ENCODE measurements at places on chromosomes 2 and 18.

DNA sequence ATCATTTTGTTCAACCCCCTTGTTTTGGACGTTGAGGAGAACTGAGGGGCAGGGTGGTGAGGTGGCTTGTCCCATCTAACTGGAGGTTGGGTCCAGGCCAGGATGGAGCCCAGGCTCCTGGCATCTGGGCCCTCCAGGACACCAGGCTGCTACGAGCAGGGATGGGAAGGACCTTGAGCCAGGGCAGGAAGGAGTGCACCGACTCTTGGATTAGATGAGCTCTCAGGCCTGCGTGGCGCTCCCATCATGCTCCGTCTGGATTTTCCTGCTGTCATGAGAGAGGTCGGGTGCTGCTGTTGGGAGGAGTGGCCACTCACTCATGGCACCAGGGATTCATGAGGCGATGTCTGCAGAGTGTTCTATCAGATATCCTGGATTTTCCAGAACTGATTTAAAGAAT, 18.3 kb upstream of the ALLC start:
- DNase-seq = no peak

DNA sequence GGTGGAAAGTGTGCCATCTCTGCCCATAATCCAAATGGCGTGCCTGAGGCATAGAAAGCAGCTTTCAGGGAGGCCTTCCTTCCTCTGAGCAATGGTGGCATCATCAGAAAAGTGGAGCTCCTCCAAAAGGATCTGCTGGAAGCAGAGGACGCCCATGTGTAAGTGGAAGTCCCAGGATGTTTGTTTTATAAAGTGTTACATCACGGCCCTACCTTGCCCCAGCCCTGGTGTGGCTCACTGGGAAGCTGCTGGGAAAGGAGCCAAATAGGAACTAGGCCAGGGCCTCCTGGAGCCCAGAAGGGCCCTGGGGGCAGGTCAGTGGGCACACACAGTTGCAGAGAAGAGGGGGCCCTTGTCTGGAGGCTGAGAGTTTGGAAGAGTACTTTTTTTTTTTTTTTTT, 4.2 kb upstream of the ODC1 start:
- DNase-seq = no peak

GRCh38 chr2:58739033-58739432, 497.9 kb upstream of the FANCL start:
- DNase-seq = no peak

DNA sequence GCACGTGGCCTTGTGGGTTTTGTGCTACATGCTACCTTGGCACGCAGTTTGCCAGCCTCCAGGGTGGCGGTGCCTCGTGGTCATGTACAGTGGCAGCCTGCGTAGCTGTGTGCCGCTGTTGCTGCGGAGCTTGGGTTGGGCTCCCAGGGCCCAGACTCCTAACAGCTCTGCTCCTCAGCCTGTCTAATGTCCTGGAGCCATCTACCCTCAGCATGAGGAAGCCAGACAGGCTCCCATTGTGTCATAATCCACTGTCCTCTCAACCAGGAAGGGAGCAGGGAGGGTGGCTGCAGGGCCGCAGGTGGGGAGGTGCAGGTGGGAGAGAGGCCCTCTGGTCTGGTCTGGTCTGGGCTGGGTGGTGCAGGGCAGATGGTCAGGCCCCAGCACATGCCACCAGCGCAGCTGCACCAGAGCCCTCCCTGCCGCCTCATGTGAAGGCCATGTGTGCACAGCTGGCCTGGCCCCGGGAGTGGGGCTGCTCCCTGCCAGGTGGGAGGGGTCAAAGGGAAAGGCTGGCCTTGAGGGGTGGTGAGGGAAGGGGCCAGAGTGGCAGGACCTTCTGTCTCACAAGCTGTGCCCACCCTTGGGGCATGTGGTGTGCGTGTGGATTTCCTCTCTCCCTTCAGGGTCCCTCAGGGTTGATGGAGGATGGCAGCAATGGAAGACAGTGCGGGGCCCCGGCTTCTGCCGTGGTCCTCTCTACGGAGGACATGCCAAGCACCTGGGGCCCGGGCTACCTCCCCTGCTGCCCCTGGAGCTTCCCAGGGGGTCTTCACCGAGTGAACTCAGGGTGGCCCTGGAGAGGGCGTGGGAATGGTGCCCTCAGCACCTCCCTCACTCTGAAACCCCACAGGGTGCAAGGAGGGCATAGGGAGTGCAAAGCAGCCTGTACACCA, 4.8 kb downstream of the ATOH8 start:
- no peak for DNase-seq

DNA sequence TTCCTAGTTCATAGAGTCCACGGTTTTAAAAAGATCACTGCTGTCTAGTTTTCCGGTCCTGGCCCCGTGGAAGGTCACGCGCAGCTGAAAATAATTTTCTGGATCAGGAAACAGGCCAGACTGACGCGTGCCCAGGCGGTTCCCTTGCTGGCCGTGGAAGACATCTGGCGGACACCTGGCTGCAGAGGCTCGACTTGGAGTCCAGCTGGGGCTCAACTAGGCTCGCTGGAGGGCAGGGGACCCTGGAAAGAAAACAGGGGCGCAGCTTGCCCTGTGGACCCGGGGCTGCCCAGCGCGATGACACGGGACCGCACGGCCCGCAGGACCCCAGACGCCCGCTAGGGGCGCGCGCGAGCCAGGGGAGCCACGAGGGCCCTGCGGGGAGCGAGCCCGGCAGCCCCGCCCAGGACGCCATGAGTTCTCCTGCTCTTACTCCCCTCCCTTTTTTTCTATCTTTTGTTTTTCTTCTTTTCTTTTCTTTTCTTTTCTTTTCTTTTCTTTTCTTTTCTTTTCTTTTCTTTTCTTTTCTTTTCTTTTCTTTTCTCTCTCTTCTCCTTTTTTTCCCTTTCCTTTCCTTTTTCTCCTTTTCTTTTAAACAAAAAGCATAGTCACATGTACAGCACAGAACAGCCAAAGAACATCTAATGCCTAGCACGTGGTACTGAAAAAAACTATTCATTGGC, 43.2 kb upstream of the UBE2F start:
- no peak for DNase-seq

- peak; percentile 46 for DNase-seq
Observed at GRCh38 chr2:129849559-129850160, 129.8 kb upstream of the RAB6C start.

DNA sequence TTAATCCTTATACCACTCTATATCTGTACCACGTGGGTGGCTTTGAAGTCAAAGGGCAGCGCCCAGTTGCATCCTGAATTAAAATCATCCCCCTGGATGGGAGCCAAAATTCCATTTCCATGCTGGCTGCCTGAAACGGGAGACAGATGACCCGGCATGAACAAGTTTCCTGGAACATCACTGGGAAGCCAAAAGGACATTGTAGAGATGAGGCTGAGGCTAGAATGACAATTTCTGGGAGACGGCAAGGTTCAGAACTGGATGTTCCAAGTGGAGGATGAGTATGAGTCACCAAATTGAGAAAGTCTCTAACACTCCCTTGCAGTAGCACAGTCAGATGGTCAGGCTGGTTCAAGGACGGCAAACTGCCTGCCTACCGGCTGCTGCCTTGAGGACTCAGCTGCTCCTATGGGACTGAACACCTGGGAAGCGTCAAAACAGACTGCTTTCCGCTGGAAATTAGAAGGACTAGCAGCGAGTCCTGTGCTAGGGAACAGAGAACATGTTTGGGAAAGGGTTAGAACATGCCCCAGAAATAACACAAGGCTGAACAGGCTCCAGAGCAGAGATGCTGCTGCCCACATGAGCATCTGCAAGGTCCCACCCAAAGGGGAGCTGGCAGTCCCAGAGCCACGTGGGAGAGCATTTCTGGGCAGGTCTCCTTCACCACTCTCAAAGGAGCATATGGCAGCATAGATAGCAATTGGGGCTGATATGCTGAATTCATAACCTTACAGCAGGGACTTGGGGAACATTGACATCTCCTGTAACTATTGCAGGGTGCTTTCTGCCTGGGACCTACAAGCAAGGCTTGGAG, 32.0 kb downstream of the YPEL5 start:
- DNase-seq = no peak

GRCh38 chr18:62729487-62730386, 14.4 kb downstream of the PHLPP1 start:
- no peak for DNase-seq

- DNase-seq = no peak
Observed at GRCh38 chr2:72931280-72931910, 14.1 kb downstream of the EMX1 start.

- peak; percentile 92 for DNase-seq
Observed at GRCh38 chr2:37654932-37655841, 16.3 kb downstream of the CDC42EP3 start.

DNA sequence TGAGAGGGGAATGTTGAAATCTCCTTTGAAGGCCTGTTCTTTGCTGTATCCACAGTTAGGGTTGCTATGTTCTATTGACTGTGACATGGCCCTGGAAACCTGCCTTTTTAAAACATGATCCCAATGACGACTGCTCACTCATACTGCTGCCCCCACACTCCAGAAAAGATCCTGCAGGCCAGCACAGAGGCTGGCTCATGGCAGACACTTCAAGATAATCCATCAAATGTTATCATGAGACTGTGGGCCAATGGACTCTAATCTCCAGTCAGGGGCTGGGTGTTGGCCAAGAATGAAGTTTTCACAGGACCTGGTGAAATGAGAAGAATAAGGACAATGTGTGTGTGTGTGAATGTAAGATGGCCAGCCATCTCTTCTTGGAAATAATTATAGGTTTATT, 59.0 kb upstream of the THOC1 start:
- DNase-seq = no peak

DNA sequence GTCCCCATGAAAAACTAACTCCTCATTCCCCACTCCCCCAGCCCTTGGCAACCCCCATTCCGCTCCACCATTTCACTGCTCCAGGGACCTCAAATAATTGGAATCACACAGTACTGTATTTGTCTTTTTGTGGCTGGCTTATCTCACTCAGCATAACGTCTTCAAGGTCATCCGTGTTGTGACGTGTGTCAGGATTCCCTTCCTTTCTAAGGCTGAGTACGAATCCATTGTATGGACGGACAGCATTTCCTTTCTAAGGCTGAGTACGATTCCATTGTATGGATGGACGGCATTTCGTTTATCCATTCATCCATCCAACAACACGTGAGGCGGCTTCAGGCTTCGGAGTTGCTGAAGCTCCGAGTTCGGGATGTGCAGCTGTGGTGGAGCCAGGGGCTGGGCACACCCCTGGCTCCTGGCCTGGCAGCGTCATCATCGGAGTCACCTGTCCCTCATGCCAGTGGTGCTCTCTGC, 1.2 kb upstream of the ASB1 start:
- no peak for DNase-seq

DNA sequence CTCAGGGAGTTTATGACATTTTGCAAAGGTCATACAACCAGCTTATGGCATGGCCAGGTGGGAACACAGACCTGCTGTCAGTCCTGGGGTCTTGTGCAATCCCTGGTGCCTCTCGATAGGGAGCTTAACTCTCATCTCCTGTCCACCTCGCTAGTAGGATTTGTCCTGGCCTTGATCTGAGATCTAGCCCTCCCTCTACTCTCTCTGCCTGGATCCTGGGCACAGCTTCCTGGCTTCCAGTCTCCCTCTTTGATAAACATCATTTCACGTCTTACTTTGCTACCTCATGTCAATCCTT, 13.8 kb downstream of the GALR1 start:
- no peak for DNase-seq

DNA sequence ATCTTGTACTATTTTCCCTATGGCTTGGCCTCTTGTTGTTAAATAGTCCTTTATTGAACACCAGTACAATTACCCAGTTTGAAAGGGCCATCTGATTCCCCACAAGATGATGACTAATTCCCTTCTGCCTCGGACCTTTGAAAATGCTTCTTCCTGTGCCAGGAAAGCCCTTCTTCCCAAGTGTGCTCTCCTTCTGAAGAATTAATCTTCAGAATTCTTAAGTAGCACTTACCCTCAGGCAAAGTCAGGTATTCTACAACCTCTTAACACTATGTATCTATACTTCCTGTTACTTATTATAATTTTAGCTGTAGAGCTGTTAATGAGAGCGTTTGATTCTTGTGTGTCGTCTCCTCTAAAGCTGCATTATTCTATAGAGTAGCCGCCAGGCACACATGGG, 28.6 kb upstream of the MEX3C start:
- DNase-seq = no peak
